ENCODE measurements at places on chromosomes 1 and 21.

GRCh38 chr1:25642574-25643108 is 26.1 kb downstream of the MAN1C1 start:
- no peak for DNase-seq

DNA sequence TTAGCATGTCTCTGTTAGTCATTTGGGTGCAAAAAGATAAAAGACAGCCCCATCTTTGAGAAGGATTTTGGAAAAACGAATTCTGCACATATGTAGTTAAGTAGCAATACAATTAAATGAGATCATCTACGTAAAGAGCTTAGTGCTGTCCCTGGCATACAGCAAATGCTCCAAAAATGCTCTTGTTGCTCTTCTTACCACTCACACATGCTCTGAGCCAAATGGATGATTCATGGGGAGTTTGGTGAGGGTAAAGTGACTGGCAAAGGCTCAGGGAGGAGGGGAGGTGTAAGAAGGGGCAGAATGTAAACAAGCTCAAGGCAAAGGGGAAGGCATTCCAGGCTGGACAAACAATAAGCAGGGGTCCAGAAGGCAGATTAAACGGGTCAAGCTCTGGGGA is 191.9 kb downstream of the AK5 start:
- DNase-seq, result no peak

DNA sequence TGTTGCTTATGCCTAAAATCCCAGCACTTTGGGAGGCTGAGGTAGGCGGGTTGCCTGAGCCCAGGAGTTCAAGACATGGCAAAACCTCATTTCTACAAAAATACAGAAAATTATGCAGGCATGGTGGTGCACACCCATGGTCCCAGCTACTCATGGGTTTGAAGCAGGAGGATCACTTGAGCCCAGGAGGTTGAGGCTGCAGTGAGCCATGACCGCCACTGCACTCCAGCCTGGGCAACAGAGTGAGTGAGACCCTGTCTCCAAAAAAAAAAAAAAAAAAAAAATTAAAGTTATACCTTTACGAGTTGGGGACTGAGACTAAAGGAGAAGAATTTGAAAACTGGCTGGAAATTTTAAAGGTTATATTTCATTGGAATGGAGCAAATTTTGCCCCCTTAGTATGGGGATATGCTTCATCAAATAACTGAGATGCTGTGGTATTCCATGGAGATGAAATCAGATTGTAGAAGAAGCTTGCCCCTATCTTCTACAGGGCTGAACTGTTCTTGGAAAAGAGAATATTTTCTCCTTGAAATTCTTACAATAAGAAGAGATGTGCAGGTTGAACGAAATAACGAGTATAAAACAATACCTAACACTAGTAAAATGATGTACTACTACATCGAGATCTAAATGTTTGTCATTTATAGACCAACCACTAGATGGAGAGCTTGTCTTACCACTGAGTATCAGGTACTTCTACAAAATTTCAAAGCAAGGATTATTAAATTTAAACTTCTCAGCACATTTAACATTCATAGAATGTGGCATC is 34.9 kb upstream of the SCYL3 start:
- no peak for DNase-seq

DNA sequence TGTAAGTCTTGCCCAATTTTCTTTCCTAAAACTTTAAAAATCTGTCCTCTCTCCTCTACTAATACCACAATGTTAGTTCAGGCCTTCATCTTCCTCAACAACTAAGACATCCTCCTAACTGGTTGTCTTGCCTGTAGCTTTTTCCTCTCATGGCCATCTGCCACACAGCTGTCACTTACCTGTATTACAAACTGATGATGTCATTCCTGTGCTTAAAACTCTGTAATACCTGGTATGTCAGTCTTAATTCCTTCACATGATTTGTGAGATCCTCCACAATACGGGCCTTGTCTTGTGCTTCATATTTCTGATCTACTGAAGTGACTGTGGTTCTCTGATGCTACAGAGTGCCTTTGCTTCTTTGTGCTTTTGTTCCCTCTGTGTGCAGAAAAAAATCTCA is 9.8 kb downstream of the MRPS14 start:
- no peak for DNase-seq

GRCh38 chr1:62281922-62282555 is 37.2 kb downstream of the KANK4 start:
- no peak for DNase-seq

GRCh38 chr1:162283657-162284056 is 93.0 kb downstream of the SPATA46 start:
- DNase-seq, result no peak

- DNase-seq, result no peak
Measured at GRCh38 chr1:184947497-184948256, 26.6 kb downstream of the NIBAN1 start.

DNA sequence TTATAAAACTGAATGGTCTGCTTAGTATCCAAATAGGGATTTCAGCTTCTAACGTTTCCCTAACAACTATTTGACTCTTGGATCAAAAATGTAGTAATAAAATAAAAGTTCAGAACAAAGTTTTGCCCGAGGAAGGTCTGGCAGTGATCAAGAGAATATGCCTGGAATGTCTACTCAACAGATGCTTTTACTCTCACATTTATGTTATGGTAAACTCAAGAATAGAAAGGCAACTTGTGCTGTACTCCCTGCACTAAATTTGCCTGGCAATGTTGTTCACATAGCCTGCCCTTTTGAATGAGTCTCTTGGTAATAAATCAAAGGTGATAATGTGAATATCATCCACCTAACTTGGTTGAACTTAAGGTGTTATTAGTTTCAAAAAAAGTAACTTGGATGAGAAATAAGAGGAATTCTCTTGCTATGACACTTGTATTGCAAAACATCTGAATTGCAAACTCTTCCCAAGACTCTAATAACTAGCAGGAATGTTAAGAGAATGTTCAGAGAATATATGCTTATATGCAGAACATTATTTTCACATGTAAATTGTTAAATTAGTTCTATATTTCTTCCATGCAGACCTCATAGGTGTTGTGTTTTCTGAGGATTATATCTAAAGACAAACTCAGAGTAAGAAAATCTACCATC is 215.8 kb downstream of the COL24A1 start:
- DNase-seq, result no peak

DNA sequence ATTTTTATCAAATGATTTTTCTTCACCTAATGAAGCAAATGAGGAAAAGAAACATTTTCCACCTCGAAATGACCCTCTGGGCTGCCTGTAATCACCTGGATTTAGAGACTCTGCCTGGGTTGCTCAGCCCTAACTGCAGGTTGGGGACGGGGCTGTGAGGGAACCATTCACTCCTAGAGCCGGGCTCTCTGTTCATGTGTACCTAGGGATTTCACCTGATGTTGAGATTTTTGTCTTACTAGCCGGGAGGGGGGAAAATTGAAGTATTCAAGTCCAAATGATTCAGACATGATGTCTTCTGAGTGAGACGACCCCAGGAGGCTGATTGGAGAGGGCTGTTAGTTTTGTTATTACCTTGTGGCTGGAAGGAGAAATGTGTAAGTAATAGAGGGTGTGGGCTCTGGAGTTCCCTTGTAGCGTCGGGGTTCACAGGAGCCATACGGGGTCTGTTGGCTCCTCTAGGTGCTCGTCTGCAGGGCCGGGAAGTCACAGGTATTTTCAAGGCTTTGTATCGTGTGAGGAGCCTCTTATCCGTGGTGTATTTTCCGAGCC is 42.3 kb upstream of the PWP2 start:
- no peak for DNase-seq

GRCh38 chr1:211113566-211113965 is 20.4 kb downstream of the KCNH1 start:
- no peak for DNase-seq

DNA sequence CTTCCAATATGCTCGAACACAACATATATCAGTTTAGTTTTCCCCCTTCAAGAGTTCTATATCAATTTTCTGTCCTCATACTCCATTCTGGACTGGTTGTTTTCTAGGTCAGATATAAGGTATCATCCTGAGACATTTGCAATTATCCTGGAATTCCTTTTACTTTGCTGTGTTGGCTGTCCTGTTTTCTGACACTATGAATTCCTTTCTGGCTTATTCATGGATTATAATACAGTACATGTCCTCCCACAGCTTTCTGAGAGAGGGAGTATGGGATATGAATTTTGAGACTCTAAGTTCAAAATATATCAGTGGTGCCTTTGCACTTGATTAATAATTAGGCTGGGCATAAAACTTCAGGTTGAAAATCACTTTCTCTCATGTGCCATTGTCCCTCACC is 11.9 kb downstream of the PHTF1 start:
- DNase-seq, result no peak

DNA sequence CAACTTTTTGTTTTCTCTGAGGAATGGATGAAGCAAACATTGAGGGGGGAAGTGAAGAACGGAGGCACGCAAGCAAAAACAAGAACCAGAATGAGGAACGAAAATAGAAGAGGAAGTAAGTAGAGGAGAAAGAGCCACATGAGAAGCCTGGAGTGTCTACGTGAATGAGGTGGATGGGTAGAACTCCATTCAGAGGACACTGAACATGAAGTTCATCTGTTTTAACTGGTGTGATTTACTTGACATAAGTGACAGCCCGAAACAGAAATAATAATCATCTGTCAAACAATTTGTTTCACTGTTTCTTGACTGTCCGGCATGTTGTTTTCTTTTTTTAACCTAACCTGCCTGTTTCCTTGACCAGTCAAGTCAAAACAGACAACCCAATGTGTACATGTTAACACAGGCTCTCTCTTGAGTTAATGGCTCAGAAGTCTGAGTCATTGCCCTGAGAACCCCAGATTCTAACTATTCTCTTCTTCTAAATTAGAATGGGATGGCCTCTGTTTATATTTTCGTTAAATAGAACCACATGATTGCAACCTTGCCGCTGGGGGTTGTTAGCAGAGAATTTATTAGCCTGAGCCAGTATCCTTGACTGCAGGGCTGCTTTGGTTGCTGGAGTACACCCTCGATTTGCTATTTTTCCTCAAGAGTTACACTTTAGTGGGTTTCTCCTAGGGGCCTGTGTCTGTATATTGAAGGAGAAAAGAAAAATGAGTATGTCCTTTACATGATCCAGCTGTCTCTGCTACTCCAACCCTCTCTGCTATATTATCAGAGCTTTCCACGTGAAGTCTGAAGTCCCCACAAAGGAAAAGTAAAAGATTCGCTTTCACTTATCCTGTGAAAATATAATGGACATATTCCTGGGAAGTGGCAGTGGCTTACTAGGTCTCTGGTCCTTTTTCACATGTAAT is 151.7 kb downstream of the ZC3H11B start:
- no peak for DNase-seq

DNA sequence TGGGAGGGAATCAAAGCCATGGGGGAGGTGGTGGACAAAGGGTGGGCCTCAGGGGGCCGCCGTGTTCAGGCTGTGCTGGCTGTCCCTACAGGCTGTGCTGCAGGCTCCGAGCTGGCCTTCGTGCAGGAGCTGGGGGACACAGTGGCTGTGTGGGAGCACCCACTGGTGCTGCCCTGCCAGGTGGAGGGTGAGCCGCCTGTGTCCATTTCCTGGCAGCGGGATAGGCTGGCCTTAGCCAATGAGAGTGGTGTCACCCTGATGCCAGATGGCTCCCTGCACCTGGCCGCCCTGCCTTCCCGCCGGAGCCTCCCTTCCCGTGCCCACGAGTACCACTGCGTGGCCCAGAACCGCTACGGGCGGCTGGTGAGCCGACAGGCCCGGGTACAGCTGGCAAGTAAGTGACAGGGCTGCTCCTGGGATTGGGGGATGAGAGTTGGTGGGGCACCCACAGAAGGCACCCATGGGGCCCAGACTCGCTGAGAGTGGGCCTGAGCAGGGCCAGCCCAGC is 20.2 kb downstream of the SLC27A3 start:
- no peak for DNase-seq

- no peak for DNase-seq
Measured at GRCh38 chr1:219416598-219417238, 196.2 kb downstream of the ZC3H11B start.

- DNase-seq, result no peak
Measured at GRCh38 chr1:188128761-188129160, 1300.0 kb downstream of the PLA2G4A start.

DNA sequence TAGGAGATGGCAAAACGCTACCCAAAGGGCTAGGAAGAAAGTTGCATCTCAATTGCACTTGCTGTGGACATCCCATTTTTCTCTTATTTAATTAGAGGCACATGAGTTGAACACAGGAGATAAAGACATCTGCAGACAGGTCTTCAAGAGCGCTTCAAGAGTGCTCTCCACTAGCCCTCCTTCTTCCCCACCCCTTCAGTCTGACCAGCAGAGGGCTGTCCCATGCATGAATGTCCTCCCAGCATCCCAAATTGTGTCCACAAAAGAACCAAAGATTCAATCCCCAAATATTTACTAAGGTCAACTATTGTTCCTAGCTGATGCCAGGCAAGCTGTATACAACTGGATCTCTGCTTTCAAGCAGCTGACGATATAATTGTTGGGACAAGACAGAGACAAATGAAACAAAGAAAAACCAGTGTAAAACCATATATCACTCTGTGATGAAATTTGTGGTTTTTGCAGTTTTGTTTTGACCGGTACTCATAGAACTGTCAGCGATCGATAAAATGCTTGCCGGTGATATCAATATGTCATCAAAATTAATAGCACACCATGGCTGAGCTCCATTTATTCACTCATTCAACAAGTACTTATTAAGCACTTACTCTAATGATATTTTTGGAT is 174.2 kb downstream of the TNR start:
- no peak for DNase-seq

- no peak for DNase-seq
Measured at GRCh38 chr1:23825762-23826522, 713 bp upstream of the HMGCL start.

GRCh38 chr1:71687376-71687775 is 595.0 kb downstream of the NEGR1 start:
- no peak for DNase-seq

DNA sequence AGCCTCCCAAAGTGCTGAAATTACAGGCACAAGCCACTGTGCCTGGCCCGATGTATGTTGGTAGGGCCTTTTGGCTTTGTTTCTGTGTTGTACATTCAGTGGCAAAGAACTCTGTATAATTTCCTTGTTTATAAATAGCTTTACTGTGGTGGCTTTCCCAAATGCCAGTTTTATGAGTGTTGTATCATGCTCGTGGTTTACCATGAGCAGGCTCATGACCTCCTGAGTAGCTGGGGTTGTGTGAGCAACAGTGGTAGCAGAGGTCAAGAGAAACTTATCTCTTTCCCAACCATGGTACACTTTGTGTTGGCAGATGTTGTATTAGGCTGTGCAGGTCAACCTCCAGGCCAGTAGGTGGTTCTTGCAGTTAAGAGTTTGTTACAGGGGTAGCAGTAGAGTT is 420.4 kb upstream of the BEND5 start:
- no peak for DNase-seq

- no peak for DNase-seq
Measured at GRCh38 chr1:69403756-69404320, 163.9 kb upstream of the LRRC7 start.

- no peak for DNase-seq
Measured at GRCh38 chr1:97996880-97997279, 76.0 kb upstream of the DPYD start.
